ENCODE measurements at places on chromosomes 16 and 17. TPM values are rescaled to one million over a fixed set of nuclear protein-coding genes. Genes with fewer than 3 reads are reported as not detected.

Gene CDRT4
- 23.0 TPM for polyA plus RNA-seq

Gene CNTD1
- polyA plus RNA-seq, result not detected

GRCh38 chr17:17313350-17313991, 10.3 kb downstream of the NT5M start:
- no peak overlapping the region for H3K4me3 ChIP-seq
- DNase-seq, result peak; percentile 79
- no peaks in the 10 kb centered on the region for H3K27me3 ChIP-seq
- H3K36me3 ChIP-seq, result no peaks in the 10 kb centered on the region

- no peaks in the 10 kb centered on the region for H3K36me3 ChIP-seq
- H3K27ac ChIP-seq, result no peak overlapping the region
- H3K4me1 ChIP-seq, result no peaks in the 10 kb centered on the region
- H3K4me3 ChIP-seq, result no peak overlapping the region
- no peaks in the 10 kb centered on the region for H3K27me3 ChIP-seq
These were observed 106.2 kb downstream of the SNX11 start for GRCh38 chr17:48213797-48214196.

DNA sequence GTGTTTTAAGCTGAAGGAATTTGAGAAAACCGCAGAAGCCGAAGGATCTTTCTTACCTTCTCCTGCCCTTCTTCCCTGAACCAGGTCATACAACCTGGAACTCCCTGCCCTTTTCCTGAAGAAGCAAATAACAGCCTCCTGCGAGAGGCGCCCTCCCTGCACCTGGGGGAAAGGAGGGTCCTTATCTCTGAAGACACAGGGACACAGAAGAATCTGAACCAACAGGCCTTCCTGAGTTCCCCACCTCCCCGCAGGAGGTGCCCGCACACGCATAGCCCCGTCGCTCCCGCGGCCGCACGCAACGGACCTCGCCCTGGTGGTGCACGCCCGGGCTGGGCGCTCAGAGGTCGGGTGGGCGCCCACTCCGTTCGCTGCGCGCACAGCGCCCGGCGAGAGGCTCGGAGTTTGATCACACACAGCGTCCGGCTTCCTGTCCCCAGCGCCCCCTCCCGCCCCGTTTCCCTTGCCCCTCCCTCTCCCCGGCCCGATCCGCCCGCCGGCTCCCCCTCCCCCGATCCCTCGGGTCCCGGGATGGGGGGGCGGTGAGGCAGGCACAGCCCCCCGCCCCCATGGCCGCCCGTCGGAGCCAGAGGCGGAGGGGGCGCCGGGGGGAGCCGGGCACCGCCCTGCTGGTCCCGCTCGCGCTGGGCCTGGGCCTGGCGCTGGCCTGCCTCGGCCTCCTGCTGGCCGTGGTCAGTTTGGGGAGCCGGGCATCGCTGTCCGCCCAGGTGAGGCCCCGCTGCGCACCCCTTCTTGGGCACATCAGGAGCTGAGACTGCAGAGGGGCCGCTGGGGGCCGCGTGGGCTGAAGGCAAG, at the start of gene TNFSF12:
Gene TNFSF12 (plus strand): TSS at position 474 of the 816 bp plus-strand sequence. CDS start 96 bp downstream, at position 570.
- H3K27ac ChIP-seq, result peak within 1 kb of the TSS; percentile 92
- H3K4me3 ChIP-seq, result peak within 1 kb of the TSS; percentile 59
- DNase-seq, result peak; percentile 61
- H3K27me3 ChIP-seq, result no peaks in the 10 kb centered on the region
- H3K4me1 ChIP-seq, result peaks cover 36% of the 10 kb centered on the region

GRCh38 chr17:64263000-64263766, at the start of gene TEX2:
Gene TEX2 (minus strand): TSS chr17:64263260. CDS start chr17:64214217, 49,043 bp downstream.
- H3K27me3 ChIP-seq, result peaks cover 6% of the 10 kb centered on the region
- H3K4me3 ChIP-seq, result peak within 1 kb of the TSS; percentile 89
- H3K27ac ChIP-seq, result peak within 1 kb of the TSS; percentile 68

GRCh38 chr16:56466344-56466743, 15.0 kb downstream of the OGFOD1 start:
- no peak overlapping the region for H3K4me3 ChIP-seq
- H3K4me1 ChIP-seq, result no peaks in the 10 kb centered on the region
- no peak overlapping the region for H3K27ac ChIP-seq
- peaks cover 32% of the 10 kb centered on the region for H3K36me3 ChIP-seq
- DNase-seq, result no peak

- no peak overlapping the region for H3K4me3 ChIP-seq
- no peaks in the 10 kb centered on the region for H3K4me1 ChIP-seq
- no peaks in the 10 kb centered on the region for H3K27me3 ChIP-seq
- no peak overlapping the region for H3K27ac ChIP-seq
These were observed 17.1 kb downstream of the DGKE start for GRCh38 chr17:56851008-56851407.

DNA sequence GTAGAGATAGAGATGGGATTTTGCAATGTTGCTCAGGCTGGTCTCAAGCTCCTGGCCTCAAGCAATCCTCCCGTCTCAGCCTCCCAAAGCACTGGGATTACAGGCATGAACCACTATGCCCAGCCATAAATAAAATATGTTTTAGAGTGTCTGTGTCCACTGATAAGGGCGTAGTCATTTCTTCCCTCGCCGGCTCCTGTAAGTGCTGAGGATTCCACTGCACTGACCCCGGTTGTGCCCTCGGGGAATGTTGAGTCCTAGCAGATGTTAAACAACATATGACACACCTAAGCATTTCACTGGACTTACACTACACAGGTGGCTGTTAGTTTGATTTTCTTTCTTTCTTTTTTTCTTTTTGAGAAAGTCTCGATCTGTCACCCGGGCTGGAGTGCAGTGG, 5.6 kb upstream of the SHMT1 start:
- H3K36me3 ChIP-seq, result no peaks in the 10 kb centered on the region
- no peak overlapping the region for H3K4me3 ChIP-seq
- peaks cover 3% of the 10 kb centered on the region for H3K27me3 ChIP-seq

DNA sequence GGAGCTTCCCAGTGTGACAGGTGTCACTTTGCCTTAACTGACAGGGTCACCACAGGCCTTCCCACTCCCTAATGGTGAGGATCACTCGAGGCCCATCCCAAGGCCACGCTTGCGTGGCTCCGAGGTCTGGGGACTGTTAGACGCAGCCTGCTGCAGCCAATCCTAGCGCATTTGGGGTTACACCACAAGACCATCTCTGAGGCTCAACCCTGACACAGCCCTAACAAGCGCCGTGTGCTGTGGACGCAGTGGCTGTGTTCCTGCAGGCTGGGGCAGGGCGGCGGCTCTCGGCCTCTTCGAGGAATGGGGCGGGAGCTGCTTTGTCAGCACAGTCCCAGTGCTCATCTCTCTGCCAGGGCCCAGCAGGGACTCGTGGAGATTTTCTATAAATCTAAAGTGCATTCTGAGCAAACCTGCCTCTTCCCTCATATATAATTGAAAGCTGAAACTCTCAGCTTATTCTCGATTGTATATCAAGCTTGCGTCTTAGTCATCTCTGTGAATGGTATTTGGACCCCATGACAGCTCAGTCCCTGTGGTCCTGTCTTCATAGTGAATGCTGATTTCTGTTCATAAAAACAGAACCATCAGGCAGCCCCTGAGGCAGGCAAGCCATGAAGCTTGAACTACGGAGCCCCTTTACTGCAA, 65.8 kb upstream of the CHMP6 start:
- no peak overlapping the region for H3K4me3 ChIP-seq
- H3K27me3 ChIP-seq, result no peaks in the 10 kb centered on the region
- DNase-seq, result peak; percentile 33
- peak overlapping the region; percentile 61 for H3K27ac ChIP-seq
- peaks cover 35% of the 10 kb centered on the region for H3K4me1 ChIP-seq

Gene NLGN2
- 0.68 TPM for polyA plus RNA-seq

DNA sequence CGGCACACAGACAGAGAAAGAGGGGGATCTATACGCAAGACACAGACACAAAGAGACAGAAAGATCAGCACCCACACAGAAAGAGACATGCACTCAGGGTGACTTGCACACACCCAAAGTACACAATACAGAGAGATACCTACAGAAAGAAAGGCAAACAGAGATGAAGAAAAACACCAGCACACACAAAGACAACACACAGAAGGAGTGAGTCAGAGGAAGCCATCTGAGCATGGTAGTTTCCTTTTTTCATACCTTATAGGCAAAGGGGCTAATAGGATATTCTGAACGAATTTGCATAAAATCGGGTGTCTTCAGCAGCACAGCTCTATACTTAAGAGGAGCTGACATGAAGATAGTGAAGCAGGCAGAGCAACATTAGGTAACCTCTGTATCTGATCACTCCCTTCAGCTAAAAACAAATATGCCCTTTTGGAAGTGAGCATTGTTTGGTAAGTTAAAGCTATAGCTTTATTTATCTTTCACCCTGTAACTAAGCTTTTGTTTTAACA, 198.6 kb downstream of the AATF start:
- no peaks in the 10 kb centered on the region for H3K36me3 ChIP-seq
- peak overlapping the region; percentile 44 for H3K4me3 ChIP-seq
- H3K4me1 ChIP-seq, result peaks cover 15% of the 10 kb centered on the region
- peak; percentile 59 for DNase-seq

Gene EVI2B
- 69.6 TPM for polyA plus RNA-seq

- H3K27me3 ChIP-seq, result no peaks in the 10 kb centered on the region
- H3K27ac ChIP-seq, result no peak overlapping the region
- DNase-seq, result no peak
- no peak overlapping the region for H3K4me3 ChIP-seq
- no peaks in the 10 kb centered on the region for H3K36me3 ChIP-seq
- no peaks in the 10 kb centered on the region for H3K4me1 ChIP-seq
These were observed 40.7 kb downstream of the SNX20 start for GRCh38 chr16:50640391-50640790.

DNA sequence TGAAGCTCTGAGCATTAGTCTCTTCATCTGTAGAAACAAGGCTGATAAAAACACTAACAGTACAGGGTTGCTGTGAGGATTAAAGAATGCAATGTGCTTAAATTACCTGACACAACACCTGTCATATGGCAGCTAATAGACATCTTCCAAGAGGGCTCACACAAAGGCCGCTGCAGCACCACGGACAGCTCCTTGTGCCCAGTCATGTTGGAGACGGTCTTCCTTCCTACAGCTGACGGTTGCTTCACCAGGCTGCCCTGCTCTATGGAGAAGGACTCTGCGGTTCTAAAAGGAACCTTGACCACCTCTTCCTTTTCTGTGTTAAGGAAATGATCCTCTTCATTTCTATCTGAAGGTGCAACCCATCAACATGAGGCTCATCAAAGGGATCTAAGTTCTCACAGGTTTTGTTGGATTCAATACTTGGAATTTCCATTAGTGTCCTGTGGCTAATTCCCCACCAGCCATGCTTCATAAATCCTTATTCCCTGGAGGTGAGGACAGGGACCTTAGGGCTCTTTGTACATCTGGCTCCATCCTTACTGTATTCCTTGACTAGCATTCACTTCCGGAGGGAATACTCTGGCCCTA, 138.9 kb upstream of the CES5A start:
- no peak overlapping the region for H3K27ac ChIP-seq
- H3K27me3 ChIP-seq, result peaks cover 5% of the 10 kb centered on the region
- peak; percentile 6 for DNase-seq
- H3K4me1 ChIP-seq, result no peaks in the 10 kb centered on the region

Gene CCDC154
- 22.9 TPM for polyA plus RNA-seq

DNA sequence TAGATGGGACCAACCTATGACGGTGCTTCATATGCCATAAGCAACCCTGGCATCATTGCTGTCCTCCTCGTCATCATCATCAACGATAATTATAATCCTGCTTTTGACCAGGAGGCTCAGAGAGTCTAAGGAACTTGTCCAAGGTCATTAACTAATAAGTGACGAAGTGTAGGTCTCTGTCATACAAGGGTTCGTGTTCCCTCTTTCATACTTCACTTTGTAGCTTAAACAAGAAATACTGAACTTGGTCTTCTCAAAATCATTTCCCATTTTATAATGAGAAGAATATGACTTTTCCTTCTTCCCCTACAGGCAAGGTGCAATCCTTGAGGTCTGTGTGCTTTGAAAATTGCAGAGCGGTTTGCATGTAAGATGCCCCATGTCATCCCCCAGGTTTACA, 31.2 kb upstream of the PIK3R6 start:
- H3K27ac ChIP-seq, result peak overlapping the region; percentile 70
- peaks cover 29% of the 10 kb centered on the region for H3K36me3 ChIP-seq
- no peaks in the 10 kb centered on the region for H3K27me3 ChIP-seq
- no peak overlapping the region for H3K4me3 ChIP-seq

- no peaks in the 10 kb centered on the region for H3K27me3 ChIP-seq
- peaks cover 84% of the 10 kb centered on the region for H3K4me1 ChIP-seq
- H3K4me3 ChIP-seq, result no peak overlapping the region
- DNase-seq, result no peak
These were observed 4.4 kb downstream of the TMC8 start for GRCh38 chr17:78134899-78135385.

- H3K4me1 ChIP-seq, result no peaks in the 10 kb centered on the region
- H3K27me3 ChIP-seq, result peaks cover under 1% of the 10 kb centered on the region
- no peak overlapping the region for H3K27ac ChIP-seq
- H3K36me3 ChIP-seq, result no peaks in the 10 kb centered on the region
- no peak for DNase-seq
- H3K4me3 ChIP-seq, result no peak overlapping the region
These were observed 4.2 kb upstream of the MEOX1 start for GRCh38 chr17:43665937-43666236.

GRCh38 chr16:64695684-64696083, 426.2 kb downstream of the CDH11 start:
- no peaks in the 10 kb centered on the region for H3K27me3 ChIP-seq
- no peak overlapping the region for H3K27ac ChIP-seq
- H3K4me3 ChIP-seq, result no peak overlapping the region
- DNase-seq, result no peak
